GM12865 (cell line): ENCODE measurements at places on chromosomes 5 and 9.
A peak's percentile ranks its signal among the peaks of the same experiment; 100 is the strongest.

DNA sequence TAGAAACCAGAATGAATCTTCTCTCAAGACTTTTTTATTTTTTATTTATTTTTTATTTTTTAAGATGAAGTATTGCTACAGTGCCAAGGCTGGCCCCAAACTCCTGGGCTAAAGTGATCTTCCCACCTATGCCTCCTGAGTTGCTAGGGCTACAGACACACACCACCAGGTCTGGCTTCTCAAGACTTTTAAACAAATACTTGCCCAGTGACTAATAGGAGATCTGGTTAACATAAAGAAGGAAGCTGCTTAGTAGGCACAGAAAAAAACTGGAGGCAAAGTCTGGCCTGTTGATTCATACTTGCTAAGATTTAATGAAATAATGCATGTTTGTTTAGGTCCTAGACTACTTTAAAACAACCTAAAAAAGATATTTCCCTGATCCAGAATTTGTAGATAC is 43.8 kb downstream of the SLC38A9 start:
- DNase-seq: no peak

- no peak for DNase-seq
These were observed 16.3 kb upstream of the PLCXD3 start for GRCh38 chr5:41526699-41527098.

DNA sequence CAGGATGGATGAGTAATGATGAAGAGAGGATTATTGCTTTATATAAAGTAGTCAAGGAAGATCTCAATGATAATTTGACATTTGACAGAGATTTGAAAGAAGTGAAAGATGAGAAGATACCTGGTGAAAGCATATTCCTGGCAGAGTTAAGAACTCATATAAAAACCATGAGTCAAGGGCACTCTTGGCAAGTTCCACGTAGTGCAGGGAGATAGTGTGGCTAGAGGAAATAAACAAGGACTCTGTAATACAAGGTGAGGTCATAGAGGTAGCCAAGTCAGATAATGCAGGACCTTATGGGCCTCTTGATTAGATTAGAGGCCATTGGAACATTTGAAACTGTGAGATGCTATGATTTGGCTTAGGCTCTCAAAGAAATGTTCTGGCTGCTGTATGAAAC is 72.3 kb downstream of the HCN1 start:
- DNase-seq: no peak

DNA sequence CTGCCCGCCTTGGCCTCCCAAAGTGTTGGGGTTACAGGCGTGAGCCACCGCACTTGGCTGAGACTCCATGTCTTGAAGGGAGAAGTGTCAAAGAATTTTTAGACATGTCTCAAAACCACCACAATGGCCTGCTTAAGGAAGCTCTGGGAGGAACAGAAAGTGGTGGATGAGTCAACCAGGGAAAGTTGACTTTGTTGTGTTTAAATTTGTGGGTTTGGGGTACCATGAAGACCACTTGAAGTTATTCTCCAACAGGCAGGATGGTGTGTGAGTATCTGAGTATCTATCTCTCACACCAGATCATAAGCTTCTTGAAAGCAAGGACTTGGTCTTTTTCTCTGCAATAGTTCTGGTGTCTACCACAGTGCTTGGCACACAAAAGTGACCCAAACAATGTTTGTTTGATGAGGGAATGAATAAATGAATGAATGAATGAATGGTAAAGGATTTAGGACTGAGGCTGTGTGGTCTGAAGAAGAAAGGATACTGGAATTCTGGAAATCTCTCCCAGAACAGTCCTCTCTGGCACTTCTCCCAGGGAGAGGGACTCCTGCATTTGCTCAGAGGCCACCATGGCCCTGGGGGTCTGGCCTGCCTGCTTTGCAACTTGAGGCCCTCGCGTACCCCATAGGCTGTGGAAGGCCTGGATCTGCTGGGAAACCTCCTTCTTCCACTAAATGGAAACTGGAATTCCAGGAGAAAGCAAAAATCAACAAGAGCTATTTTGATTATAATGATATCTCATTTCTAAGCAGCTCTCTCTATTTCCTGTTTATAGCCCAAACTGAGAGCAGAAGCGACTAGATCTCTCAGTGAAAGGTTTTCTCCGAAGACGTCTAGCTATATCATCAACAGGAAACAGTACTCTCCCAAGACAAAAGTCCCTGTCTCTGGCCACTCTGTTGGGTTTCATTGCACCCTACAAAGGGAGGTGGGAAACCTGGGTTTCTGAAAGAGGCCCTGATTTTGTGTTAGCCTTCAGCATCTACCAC is 187.9 kb downstream of the PALM2AKAP2 start:
- DNase-seq: peak; percentile 94
